Skeletal muscle cell (primary cell): ENCODE measurements at places on chromosomes 4 and X.
A peak's percentile ranks its signal among the peaks of the same experiment; 100 is the strongest.

DNA sequence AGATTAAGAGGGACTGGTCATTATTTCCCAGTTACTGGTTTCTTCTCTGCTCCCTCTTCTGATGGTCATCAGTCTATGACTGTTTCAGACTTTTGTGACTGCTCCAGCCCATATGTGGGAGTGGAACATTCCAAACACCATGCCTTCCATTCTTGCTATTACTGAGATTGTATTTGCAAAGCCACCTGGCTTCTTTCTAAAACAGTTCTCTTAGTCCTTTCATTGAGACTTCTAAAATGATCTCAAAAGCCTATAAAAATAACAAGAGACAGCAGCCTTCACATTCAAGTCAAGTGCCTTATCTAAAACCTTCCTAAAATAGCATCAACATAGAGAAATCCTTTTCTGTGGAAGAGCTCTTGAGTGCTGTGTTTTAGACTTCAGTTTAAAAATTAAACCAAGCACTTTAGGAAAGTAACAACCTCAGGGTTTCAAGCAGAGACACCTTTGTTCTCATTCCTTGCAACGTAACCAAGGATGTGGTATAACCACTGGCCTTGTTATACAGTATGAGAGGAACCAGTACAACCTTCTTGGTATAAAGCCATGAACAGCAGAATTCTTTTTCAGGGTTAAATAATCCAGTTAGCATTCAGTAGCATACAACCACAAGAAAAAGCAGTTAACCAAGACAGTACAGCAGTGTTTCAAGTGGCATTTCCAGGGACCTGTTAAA lies 97.1 kb downstream of the NFKB1 start:
- DNase-seq, result no peak

GRCh38 chr4:147984065-147984777 lies 252.3 kb downstream of the ARHGAP10 start:
- no peak for DNase-seq

DNA sequence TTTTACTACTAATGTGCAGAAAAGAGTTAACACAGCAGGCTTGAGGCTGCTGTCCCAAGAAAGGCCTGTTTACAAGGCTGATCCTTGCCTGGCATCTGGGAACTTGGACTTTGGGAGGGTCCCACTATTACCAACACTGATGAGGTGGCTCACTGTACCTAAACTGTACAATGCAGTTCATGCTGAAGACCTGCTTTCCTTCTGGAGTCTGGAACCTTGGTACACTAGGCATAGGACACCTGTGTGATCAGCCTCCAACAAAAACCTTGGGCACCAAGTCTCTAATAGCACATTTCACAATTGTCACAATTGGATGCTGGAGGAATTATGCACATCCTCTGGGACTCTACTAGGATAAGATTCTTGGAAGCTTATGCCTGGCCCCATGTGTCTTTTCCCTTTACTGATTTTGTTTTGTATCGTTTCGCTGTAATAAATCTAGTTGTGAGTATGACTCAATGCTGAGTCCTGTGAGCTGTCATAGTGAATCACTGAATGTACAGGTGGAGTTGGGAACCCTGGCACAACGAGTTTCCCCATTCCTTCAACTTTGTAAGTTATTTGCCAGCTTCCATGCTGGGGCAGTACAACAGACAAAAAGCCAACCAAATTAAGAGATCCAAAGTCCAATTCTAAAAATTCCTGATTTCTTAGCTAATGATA lies 45.9 kb downstream of the TEC start:
- no peak for DNase-seq

GRCh38 chr4:78166622-78167021 lies 109.5 kb downstream of the FRAS1 start:
- no peak for DNase-seq

GRCh38 chrX:23548164-23548563 lies 119.1 kb upstream of the PRDX4 start:
- DNase-seq, result peak; percentile 13

DNA sequence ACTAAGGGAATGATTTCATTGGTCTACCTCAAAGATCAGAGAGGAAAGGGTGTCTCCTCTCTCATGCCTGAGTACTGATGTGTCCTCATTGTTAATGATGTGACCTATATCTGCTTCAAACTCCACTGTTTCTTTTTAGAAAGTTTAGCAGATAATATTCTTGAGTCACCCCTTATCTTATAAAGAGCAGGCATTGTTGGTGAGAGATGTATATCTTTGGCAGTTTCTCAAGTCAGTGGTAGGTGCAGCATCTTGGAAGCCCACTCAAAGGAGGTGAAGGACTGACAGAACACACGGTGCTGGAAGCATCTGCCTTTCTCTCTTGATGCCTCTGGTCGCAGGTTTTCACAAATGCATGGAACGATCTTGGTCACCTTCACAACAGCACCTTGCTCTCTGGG lies 71.2 kb downstream of the ZNF518B start:
- no peak for DNase-seq

DNA sequence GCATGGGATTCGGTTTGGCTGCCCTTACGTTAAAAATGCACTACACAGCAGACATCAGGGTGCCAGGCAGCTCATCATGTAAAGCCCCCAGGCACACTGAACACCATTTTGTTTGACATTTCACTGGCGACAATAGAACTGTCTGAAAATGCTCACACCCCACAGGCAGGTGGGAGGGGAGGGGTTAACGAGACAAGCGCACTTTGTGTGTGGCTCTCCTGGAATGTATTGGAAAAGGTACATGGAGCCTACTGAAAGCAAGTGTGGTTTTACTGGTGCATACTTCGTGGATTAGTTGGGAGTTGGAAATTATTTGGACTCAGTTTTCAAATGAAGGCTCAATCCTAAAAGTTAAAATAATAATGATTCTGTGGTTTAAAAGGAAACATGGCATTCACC lies 31.6 kb upstream of the PPARGC1A start:
- no peak for DNase-seq

DNA sequence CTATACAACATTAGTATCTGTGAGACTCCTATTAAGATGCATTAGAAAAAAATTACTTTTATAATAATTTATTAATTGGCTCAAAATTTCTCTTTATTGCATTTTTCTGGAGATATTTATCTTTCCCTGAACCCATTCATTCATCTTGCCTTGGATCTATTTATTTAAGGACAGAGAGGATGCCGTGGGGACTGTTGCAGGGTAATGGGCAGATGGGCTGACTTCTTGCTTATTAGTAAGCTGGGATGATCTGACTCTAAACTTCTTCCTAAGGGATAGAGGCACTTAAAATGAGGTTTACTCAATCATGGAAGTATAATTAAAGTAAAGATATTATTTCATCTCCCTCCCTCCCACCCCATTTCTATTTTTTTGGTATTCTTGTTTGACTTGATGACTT lies 18.2 kb upstream of the ANK2 start:
- no peak for DNase-seq

GRCh38 chr4:69546134-69546765 lies 50.5 kb upstream of the UGT2B4 start:
- peak; percentile 65 for DNase-seq

DNA sequence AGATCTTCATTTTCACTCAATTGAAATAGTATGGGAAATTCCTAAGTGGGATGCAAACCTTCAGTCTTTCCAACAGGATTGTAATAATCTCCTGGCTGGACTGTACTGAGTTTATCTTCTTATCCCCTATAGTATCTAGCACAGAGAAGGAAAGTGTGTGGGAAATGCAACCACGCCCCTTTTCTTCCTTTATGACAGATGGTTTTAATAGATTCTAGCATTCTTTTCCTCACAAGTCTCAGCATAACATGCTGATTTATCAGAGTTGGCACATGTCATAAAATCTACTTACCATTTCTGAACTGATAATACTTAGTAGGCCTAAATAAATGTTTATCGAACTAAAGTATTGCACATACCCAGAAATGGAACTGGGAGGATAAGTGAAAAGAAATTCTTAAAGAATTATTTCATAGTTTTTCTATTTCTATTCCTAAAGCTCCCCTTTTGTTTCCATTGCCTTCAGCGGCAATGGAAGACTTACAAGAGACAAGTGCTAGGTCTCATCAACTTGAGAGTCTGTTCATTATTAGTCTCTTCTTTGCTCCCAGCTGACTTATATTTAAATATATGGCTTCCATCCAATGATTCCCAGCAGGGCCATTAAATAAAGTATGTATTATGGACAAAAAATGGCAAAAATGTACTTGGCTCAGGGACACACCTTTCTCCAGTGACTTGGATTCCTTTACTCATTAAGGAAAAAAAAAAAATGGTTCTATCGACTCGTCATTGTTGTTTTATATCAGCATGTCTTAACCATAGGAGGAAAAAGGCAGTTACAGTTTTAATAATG lies 484.5 kb downstream of the IL1RAPL1 start:
- DNase-seq, result no peak

- DNase-seq, result no peak
Measured at GRCh38 chrX:38109042-38109898, 102.9 kb downstream of the SYTL5 start.

GRCh38 chr4:165343353-165344191 lies 16.1 kb downstream of the MSMO1 start:
- no peak for DNase-seq

DNA sequence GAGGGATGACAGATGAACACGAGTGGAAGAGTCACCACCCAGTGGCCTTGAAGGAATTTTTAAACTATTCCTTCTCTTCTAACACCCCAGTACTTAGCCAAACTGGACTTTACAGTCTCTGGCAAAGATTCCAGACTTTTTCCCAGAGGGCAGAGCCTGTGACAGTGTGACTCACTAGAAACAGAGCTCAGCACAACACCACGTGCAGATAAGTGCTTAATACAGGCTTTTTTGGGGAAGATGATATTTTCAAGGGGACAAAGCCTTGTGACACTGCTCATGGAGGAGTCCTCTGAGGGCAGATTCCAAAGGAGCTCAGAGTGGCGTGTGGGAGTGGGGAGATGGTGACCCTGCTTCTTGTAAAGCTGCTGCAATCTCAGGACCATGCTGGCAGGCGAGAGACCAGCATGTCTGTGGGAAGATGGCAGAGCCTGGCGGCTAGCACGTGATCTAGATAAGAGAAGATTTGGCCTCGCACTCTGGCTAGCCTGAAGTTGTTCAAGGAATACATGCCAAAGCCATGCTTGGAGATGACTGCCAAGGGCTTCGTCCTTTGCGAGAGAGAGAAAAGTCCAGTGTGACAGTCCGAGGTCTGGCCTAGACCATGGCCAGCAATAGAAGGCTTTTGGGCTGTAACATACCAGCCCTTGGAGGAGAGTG lies 2.4 kb downstream of the RAB33A start:
- DNase-seq, result no peak

DNA sequence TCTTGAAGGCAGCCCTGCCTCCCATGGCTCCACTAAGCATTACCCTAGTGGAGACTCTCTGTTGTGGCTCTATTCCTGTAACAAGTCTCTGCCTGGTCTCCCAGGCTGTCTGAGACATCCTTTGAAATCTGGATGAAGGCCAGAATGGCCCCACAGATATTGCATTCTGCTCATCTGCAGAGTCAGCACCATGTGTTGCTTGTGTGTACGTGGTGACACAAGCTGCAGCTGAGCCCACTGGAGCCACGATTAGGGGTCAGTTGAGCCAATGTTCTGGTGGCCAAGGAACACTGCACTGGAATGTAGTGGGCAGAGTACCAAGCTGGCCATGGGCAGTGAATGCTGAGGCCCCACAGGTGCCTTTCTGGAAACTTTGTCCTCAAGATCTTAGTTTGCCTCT lies 29.2 kb downstream of the GRID2 start:
- DNase-seq, result peak; percentile 8

DNA sequence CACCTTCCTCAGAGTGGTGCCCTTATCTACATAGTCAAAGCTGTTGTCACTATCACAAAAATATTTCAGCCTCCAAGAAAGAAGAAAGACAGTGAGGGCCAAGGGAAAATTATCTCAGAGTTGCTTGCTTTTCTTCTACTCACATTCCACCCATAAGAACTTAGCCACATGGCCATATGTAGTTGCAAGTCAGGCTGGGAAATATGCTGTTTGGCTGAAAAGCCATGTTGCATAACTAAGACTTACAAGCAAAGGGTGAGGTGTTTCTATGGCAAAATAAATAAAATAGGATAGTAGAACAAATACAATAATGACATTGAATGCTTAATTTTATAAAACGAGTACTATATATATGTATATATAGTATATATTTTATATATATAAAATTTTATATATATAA lies 365.9 kb upstream of the PABPC4L start:
- DNase-seq, result no peak

GRCh38 chr4:31620476-31620875 lies 900.3 kb downstream of the PCDH7 start:
- DNase-seq, result peak; percentile 26

DNA sequence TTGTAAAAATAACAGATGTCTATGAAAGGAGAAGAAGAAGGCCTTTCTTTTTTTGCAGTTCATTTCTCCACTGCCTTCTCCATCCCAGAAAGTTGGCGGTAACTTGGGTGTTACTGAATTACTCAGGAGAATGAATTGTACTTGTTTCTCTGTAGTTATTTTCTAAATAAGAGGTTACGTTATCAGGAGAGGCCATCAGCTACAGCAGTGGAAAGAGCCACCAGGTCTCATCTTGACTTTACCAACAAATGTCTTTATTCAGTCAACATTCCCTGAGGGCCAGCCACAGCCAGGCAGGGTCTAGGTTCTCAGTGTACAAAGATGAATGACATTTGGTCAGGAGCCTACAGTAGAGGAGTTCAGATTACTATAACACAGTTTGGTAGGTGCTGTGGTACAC lies 8.1 kb downstream of the HADH start:
- no peak for DNase-seq

DNA sequence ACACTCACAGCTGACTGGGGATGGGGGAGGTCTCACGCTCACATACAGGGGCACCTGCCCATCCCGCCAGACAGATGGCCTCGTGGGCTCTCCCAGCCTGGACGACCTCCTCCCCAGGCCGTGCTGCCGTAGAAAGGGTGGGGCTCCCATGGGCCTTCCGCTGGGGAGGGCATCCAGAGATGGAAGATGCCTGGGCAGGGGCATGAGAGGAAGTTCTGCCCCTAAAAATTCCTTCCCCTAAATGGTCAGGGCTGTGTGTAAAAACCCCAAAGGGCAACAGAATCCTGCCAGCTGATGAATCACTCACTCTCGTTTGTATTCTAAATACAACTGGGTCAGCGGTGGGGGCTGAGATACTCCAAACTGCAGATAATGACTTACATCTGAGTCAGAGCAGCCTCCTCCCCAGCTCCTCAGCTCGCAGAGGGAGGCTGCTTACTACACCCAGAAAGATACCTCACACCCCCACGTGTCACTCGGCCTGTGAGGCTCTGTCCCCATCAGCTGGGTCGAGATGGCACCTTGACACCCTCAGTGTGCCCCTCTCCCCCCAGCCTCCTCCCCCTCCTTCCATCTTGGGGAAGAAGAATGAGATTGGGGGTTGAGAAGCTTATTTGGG lies 10.1 kb downstream of the WDR1 start:
- peak; percentile 85 for DNase-seq

DNA sequence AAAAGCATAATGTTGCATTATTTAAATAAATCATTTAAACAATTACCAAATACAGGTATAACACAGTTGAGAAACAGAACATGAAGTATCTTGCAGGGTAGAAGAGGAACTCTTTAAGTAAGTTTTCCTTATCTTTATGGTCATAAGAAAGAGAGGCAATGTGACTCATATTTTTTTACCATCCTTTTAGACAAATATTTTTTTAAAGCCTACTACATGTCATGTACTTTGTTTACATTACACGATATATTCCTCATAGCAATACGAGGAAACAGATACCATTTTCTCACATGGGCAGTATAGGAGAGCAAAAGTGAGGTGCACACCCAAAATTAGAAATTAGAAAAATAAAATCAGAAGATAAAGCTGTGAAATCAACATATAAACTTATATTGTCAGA lies 49.3 kb upstream of the EPHA5 start:
- no peak for DNase-seq

- DNase-seq, result no peak
Measured at GRCh38 chr4:174418640-174419212, 103.6 kb downstream of the HPGD start.
